Small intestine (tissue), 16 donors: ENCODE measurements at places on chromosomes 2 and 18.

DNA sequence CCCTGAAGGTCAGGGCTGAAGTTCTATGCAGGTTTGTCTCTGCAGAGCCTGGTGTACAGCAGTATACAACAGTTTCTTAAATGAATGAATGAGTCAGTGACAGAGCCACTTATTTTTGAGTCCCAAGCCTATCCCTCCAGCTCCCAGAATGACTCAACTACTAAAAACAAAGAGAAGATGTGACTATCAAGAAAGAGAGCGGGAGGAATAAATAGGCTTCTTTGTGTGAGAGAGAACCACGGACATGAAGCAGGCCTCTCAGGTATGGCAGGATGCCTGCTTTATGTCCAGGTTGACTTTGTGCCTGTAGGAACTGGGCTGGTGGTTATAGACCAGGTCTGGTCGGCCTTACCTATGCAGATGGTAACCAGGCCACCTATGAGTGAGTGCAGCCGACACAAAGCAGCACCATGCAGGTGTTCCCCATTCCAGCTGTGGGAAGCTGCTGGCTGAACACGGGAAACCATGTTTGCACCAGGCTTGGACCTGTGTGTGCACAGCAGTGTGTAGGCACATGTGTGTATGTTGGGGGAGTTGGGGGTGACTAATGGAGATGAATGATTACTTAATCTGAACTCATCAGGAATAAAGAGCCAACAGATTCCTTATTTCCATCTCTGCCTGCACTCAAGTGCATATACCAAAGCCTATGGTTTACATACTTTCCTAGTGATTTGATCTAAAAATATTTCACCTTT is 171.0 kb downstream of the OSR1 start:
- no peak for DNase-seq

- DNase-seq: no peak
Measured at GRCh38 chr2:2800697-2801096, 469.6 kb upstream of the MYT1L start.

DNA sequence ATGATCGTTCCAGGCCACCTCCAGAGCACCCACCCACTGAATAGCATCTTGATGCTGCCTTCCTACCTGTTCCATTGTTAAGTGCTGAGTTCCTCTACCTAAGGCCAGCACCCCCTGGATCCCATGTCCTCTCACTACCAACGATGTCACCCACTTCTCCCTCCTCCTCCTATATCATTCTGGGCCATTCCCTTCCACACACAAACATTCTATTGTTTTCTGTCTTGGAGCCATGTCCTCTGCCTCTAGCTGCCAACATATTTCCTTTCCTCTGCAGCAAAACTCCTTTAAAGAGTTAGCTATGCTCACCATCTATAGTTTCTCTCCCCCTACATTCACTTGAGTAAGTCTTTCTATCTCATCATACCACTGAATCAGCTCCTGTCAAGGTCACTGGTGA is 64.0 kb upstream of the ACKR3 start:
- no peak for DNase-seq

- DNase-seq: no peak
Measured at GRCh38 chr2:101949304-101949703, 42.5 kb upstream of the IL1R2 start.

DNA sequence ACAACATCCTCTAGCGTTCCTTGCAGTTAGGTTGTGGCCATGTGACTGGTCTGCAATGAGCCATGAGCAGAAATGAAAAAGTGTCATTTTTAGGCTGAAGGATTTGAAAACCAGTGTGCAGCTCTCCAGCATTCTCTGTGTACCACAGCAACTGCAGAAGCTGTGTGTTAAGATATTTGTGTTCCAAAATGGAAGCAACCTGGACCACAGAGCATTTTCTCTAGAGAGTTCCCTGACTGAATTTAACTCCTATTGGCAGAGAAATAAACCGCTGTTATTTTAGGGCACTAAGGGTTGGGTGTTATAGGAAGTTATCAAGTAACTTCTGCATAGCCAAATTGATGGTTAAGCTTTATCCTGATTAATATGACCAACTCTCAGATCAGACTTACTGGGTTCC is 257.2 kb upstream of the THUMPD2 start:
- DNase-seq: no peak

DNA sequence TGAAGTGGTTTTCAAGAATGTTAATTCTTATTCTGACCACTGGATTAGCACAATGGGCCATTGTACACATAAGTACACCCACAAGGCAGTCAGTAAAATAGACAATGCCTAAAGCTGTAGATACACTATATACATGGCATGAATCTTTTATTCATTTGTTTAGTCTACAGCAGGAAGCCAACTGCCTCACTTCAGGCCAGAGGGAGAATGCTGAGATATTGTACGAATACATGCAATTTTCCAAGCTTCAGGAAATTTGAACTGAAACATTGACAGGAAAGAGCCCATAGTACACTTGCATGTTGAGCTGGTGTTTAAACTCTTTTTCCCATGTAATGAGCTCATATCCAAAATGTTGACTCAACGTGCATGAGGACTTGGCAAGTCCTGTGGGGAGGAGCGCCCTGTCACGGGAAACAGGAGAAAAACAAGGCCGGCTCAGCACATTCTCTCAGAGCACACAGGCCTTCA is 111.6 kb upstream of the CYP1B1 start:
- DNase-seq: no peak

- DNase-seq: no peak
Measured at GRCh38 chr2:224918626-224919471, 123.4 kb downstream of the DOCK10 start.

DNA sequence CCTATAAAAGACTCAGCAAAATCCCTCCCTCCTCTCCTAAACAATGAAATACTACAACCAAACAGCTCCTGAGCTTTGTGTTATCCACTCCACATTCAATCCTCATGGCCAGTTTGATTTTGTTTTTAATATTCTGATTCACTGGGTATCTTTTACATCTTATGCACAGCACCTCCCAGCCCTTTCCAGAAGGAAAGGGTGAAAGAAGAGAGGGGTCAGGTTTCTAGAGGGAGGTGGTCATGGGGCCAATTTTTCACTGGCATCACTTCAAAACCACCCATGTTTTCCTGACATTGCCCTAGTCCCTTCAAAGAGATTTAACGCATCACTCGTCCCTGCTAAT is 315.6 kb downstream of the LPIN1 start:
- DNase-seq: no peak

DNA sequence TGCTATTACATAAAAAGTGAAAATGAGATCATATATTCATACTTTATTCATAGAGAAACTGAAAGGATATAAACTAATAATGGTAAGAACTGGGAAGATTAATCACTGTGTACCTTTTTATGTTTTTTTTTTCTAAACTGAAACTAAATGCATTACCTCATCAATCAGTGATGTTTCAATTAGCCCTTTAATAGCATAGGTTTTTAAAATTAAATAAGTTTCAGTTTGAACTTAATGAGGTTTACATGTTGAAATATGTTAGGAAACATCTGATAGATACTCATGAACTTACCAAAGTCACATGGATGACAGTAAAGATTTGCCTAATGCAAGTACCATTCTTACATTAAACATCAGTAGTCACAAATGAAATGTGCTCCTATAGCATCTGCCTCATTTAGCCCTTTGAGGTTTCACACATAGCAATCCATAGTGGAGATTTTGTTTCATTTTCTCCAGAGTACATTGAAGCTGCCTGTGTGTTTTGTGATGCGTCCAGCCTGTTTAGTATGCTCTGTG is 8.9 kb downstream of the MAPRE2 start:
- no peak for DNase-seq

- DNase-seq: no peak
Measured at GRCh38 chr2:46718784-46719183, 196.8 kb downstream of the MCFD2 start.

GRCh38 chr18:75087119-75088020 is 121.6 kb downstream of the PTGR3 start:
- DNase-seq: no peak

DNA sequence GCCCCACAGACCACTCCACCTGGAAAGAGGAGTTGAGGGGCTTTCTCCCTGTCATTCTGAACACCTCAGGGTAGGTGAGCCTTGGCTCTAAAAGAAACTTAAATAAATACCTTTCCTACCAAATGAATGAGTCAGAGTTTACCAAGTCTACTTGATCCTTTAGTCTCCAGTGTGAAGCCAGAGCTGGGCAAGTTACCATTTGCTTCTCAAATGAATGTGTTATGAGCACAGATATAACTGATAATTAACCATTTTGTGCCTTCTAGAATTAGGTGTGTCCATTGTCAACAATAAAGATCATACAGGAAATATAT is 347.7 kb downstream of the KIAA1328 start:
- no peak for DNase-seq

GRCh38 chr2:216651351-216651881 is 18.2 kb downstream of the IGFBP2 start:
- DNase-seq: peak; percentile 48

- peak; percentile 13 for DNase-seq
Measured at GRCh38 chr18:32122039-32122438, 30.4 kb downstream of the RNF138 start.

DNA sequence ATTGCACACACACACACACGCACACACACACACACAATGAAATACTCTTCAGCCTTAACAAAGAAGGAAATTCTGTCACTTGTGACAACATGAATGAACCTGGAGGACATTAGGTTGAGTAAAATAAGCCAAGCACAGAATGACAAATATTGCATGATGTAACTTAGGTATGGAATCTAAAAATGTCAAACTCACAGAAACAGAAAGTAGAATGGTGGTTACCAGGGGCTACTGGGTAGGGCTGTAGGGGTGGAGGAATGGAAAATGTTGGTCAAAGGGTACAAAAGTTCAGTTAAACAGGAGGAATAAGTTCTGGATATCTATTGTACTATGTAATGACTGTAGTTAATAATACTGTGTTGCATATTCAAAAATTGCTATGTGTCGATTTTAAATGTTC is 29.5 kb downstream of the SCN2A start:
- DNase-seq: no peak

DNA sequence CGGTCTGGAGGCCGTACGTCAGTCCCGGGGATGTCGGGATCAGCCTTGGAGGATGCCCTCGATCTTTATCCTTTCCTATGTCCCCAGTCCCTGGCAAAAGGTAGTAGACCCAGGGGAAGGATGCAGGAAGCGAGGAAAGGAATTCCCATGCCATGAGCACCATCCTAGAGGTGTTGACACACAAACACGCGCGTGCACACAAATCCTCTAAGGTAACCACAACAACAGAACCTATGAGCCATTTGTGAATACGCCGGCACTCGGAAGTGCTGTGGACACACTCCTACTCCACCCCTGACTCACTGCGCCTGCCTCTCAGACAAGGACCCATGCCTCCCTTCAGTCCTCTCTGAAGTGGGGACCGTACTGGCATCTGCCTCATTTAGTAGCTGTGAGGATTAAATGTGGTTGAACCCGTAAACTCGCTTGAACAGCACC is 11.3 kb upstream of the MLPH start:
- DNase-seq: peak; percentile 28

GRCh38 chr2:43230951-43231827 is 4.8 kb upstream of the ZFP36L2 start:
- no peak for DNase-seq

DNA sequence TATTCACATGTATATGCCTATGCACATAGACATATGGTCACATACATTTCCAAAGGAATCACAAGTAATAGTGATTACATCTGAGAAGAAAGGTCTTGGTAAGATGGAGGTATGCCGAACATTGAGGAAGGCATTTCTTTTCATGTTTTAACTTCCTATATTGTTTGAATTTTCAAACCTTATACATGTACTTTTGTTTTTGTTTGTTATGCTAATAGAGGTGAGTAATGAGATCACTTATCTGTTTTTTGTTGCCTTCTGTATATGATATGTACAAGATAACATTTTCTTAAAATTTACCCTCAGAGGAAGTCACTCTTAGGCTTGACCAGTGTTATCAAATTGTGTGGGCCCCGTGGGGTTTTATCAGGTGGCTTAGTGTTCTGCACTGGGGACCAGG is 166.5 kb upstream of the OTX1 start:
- DNase-seq: no peak

DNA sequence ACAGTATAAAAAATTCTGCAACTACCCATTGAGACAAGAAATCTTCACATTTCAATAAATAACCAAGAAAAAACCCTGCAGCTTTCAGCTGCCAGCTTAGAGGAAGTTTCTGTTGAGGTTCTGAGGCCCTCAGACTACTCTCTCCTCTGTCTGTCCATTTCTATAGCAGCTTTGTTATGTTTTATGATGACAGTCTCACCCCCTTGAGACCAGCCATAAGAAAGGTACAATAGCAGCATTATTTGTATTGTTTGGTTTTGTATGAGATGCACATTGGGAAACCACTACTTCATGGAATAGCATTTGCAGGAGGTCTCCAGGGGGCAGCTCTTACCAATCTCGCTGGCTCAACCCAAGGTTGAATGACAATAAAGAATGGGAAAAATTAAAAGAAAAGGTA is 334.6 kb upstream of the VRK2 start:
- DNase-seq: no peak

- no peak for DNase-seq
Measured at GRCh38 chr18:79879566-79879965, 71.9 kb downstream of the SLC66A2 start.

DNA sequence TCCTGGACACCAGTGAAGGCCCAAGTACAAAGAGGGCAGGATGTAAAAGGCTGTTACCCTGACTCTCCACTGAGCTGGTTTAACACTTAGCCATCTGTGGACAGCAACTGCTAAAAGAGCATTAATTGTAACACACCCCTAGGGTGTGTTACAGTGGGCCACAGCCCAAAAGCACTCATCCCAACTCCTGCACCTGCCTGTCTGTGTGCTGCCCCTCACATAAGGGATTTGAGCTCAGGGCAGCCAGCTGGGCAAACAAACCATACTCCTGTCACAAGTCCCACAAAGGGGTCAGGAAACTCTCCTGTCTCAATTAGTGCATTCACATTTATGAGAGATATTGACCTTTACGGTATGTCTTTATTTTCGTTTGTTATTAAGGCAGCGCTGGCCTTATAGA is 833.1 kb upstream of the NXPH2 start:
- DNase-seq: no peak

- no peak for DNase-seq
Measured at GRCh38 chr2:109248590-109248989, 119.6 kb downstream of the SH3RF3 start.

GRCh38 chr18:59897321-59897954 is 2.4 kb upstream of the PMAIP1 start:
- DNase-seq: no peak

- no peak for DNase-seq
Measured at GRCh38 chr2:52818958-52819357, 948.6 kb upstream of the CHAC2 start.

- DNase-seq: no peak
Measured at GRCh38 chr2:175676813-175677212, 325.3 kb downstream of the LNPK start.

- no peak for DNase-seq
Measured at GRCh38 chr2:133240491-133241223, 327.6 kb downstream of the NCKAP5 start.

DNA sequence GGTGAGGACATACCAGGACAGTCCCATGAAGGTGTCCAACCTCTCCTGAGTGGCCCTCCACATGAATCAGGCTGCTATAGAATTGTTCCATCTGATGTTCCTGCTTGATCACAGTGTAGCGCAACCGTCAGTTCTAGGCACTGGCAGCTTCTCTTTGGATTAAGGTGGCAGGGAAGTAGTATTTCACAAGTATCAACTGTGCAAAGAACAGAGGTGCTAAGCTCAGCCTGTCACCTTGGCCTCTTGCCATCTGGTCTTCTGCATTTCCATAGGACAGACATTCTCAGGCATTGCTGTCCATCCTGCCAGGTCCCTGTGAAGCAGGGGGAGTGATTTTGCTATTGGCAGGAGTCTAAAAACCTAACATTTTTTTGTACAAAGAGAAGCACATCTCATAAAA is 182.2 kb upstream of the EPAS1 start:
- no peak for DNase-seq

GRCh38 chr18:814300-815084 is 2.5 kb upstream of the YES1 start:
- peak; percentile 20 for DNase-seq

GRCh38 chr2:122236152-122236874 is 480.9 kb downstream of the TSN start:
- DNase-seq: no peak
